ENCODE measurements at places on chromosomes 3 and 15. TPM values are rescaled to one million over a fixed set of nuclear protein-coding genes. Genes with fewer than 3 reads are reported as not detected.

The CCR8 gene
- not detected for total RNA-seq

DNA sequence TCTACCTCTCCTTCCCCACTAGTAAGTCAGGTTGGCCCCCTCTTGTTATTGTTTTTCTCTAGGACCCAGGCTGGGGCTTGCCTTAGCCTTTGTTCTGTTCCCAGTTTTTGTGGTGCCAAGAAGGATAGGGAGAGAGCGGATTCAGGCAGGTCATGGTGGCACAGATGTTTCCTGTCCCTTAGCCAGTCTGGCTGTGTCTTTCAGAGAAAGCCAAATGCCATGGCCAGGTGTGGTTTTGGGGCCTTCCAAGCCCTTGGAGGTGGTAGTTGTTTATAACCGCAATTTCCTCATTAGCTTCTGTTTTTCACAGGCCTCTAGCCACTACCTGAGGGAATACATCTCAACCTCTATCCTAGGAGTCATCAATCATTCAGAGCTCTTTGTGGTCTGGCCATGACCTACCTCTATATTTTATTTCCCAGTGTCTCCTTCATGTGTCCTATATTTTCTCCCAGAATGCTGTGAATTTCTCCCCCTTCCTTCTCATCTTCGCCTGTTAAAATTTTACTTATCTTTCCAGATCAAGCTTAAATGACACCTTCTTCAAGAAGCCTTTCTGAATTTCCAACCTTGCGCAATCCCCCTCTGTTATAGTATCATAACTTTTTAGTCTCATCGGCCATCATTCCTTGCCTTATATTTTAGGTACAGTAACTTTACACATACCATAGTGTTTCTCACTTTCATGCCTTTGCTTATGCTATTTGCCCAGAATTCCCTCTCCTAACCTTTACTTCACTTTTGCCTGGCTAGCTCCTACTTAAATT lies 38.2 kb downstream of the TIMP4 start:
- peak; percentile 74 for DNase-seq

DNA sequence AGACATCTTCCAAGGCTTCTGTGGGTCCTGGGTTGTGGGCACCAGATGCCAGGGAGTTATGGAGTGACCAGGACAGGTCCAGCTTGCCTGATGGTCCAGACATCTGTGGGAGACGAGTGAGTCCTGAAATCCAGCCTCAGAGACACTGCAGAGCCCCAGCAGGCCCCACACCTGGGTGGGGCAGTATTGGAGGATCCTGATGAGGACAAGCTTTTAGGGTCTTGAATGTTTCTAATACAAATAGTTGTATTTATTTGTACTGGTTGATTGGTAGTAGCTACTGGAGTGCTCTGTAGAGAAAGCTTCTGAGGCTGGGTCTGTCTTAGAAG lies 67.5 kb upstream of the PRR23C start:
- DNase-seq, result no peak

GRCh38 chr3:31129241-31129640 lies 234.8 kb upstream of the GADL1 start:
- no peak for DNase-seq

DNA sequence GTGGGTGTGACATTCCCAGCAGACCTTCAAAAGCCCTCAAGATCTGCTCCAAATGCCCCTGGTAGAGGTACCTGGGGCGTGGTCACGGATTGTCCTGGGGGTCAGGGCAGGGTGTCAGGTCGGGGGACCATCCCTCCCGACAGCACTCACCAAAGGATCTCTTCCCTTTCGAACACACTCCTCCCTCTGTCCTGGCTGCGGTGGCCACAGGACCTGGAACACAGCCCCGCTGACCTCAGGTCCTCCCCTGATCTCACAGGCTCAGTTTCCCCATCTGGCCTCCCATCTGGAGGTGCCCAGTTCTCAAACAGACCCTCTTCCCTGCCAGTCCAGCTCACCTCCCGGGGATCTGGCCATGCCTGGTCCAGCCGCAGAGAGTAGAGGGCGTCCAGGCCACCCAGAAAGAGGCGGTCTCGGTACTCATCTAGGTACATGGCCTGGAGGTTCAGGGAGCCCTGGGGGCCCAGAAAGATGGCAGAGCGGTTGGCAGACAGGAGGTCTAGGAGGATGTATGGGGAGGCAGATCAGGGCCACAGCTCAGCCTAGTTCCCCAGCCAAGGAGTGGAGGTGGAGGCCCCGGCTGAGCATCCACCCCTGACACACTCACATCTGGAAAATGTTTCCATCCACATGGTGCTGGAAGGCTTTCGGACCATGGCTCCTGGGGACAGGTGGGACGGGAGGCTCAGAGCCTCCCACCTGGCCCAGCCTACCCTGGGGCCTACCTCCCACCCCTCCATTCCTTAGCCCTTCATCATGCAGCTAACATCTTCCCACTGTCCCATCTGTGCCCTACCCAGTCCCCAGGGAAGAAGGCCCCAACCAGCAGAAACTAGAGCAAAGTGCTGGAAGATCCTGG lies 2.3 kb downstream of the SEMA3G start:
- no peak for DNase-seq

DNA sequence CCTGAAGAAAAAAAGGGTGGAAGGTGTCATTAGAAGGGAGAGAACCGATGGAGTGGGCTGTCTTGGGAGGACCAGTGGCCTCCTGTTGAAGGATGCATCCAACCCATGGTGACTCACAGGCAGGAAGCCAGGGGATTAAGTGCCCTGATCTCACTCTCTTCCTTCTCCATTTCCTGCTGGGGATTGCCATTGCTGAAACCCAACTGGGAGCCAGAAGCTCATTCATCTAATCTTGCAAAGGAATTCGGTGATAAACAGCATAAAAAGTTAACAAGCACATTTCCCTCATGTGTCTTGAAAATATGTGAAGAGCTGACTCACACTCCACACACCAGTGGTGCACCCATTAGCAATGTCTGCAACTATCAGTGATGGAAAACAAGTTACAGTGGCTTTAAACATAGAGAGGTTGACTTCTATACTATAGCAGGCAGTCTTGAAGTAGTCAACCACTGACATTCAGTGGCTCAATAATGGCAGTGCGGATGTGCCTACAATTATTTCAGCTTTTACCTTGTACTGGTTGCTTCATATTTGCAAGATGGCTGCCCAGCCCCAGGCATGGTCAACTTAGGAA lies 12.8 kb upstream of the CSRNP1 start:
- DNase-seq, result peak; percentile 91

DNA sequence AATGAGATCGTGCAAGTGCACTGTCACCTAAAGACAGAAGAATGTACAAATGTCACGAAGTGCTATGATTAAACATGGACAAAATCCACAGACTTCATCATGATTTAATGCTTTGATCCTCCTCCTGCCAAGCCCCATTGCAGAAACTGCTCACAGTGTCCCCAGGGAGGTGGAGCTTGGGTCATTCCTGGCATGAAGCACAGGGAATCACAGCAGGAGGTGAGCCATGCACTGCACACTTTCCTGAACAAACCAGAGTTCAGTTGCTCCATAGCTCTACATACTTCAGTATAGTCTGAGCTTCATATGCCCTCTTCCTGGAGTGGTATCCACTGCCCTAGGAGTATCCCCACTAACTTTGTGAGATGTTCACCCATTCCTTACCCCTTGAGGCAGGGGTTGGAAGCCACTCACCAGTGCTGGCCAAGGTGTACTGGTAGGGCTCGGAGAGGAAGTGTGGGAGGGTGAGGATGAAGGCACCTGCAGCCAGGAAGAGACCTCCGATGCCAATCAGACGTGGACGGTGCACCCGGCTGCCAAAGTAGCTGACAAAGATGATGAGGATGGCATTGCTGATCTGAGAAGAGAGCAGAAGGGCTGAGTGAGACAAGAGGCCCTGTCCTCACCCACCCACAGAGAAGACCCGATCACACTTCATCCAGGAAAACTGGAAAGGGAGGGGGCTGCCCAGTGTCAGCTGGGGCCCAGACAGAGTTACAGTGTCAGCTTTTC lies 56.3 kb downstream of the SLCO2A1 start:
- DNase-seq, result no peak

DNA sequence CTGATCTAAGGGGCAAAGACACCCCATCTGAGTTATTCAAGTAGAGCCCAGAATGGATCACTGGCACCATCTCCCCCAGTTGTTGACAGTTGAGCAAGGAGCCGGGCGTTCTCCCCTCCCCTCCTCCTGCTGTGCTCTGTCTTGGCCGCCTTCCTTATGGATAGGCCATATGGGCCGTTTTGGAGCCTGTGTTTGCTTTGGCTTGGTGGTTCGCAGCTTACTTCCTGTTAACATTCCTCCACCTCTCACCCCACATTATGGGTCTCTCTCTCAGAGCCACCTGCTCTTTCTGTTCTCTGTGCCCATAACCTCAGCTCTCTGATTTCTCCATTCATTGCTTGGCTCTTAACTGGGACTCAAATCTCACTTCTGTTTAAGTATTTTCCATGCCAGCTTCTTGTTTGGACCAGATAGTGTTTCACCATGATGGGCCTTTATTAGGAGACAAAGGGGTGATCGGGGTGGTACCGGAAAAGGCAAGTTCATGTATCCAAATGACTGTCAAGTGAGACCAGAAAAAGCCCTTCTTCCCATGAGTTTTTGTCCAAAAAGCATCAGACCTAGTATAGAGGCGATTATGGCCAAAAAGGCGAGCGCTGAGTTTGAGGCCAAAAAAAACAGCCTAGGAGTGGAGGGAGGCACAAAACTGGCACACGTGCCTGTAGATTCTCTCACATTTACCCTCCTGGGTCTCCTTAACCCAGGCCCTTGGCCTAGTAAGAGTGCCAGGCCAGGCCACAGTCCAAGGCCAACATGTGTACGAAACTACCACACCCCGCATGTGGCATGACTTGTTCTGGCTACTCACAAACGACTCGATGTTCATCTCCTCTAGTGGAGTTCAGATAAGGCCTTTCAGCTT lies 62.6 kb downstream of the DUT start:
- peak; percentile 87 for DNase-seq

- DNase-seq, result no peak
Observed at GRCh38 chr3:71067977-71068654, 515.4 kb downstream of the FOXP1 start.

GRCh38 chr3:72123908-72124441 lies 339.0 kb upstream of the PROK2 start:
- peak; percentile 88 for DNase-seq

GRCh38 chr3:88691081-88691480 lies 416.3 kb upstream of the EPHA3 start:
- no peak for DNase-seq

DNA sequence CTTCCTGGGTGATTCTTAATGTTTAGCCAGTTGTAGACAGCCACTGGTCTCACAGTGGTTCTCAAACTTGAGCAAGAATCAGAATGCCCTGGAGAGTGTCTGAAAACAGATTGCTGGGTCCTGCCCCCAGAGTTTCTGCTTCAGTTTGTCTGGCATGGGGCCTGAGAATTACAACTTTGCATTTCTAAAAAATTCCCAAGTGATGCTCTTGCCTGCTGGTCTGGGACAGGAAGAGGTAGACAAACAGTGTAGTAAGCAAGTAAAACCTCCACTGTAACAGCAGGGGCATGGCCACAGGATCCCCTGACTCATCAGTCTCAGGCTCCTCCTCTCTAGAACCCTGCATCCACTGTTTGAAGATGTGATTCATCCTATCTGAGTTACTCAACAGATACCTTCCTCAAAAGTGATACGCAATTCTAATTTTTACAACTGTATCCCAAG lies 36.5 kb downstream of the DZIP1L start:
- peak; percentile 7 for DNase-seq

The ELL3 gene
- 2.9 TPM for total RNA-seq

The FAM81A gene
- not detected for total RNA-seq

GRCh38 chr3:59788801-59789200 lies 739.0 kb upstream of the CFAP20DC start:
- DNase-seq, result no peak

- no peak for DNase-seq
Observed at GRCh38 chr3:155411500-155412223, 118.2 kb upstream of the STRIT1 start.

DNA sequence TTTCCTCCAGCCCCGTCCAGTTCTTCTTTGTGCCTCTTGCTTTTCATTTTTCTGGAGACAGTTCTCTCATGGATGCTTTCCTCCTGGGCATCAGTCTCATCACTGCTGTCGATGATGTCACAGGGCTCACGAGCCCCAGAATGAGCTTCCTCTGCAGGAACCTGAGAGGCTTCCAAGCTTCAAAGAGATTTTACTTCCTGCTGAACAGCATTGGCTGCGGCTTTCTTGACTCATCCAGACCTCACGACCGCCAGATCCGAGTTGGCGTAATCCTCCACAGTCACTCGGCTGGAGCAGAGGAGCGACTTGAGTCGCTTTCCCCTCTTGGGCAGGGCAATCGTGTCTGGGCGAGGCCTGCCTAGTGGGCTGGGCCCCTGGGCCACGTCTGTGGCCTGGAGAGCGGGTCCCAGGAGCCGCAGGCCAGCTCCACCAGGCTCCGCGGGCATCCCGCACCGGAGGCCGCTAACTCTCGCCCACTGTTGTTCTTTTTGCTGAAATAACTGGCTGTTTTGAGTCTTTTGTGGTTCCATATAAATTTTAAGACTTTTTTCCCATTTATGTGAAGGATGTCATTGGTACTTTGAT lies 20.8 kb upstream of the FAN1 start:
- DNase-seq, result no peak

The TRPM1 gene
- total RNA-seq, result 1.9 TPM

DNA sequence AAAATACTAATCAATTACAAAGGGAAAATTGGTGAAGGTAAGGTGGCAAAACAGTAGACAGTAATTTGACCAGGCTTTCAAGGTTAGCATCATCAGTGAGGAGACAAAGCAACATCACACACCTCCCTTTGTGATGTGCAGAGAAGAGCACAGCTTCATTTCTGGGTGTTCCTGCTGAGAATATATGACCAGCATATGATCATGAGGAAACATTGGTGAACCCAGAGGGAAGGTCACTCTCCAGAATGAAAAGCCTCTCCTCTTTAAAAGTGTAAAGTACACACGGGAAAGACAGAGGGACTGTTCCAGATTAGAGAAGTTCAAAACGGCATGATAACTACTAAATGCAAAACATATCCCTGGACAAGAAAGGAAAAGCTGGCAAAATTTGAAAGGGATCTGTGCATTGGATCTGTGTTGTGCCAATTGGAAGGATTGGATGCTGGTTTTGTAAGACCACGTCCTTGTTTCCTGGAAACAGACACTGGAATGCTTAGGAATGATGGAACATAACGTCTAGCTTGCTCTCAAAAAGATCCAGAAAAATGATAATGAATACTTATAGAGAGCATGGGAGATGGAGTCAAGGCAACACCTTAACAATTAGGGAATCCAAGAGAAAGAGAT lies 80.6 kb upstream of the MITF start:
- no peak for DNase-seq

The PRSS50 gene
- total RNA-seq, result not detected

The GOLGA8J gene
- not detected for total RNA-seq

DNA sequence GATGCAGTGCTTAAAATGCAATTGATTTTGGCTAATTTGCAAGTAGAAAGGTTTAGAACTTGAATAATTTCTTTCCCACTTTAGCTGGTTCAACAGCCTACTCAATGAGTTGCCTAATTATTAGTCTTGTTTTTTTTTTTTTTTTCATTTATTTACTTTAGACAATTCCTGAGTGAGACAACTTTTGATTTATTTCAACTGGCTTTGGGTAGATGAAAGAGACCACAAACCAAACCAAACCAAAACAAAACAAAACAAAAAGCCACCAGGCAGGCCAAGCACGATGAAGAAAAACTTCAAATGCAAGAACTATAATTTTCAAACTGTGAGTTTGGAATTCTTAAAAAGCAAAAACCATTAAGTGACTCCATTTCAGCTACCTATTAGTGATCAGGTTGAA lies 469.9 kb downstream of the GBE1 start:
- DNase-seq, result no peak

GRCh38 chr3:11198495-11198894 lies 44.2 kb downstream of the HRH1 start:
- DNase-seq, result no peak

GRCh38 chr15:51251556-51251955 lies 86.8 kb downstream of the CYP19A1 start:
- DNase-seq, result no peak

Data from dermis blood vessel endothelial cell (primary cell).